ENCODE measurements at places on chromosomes 7 and 10. TPM values are rescaled to one million over a fixed set of nuclear protein-coding genes. Genes with fewer than 3 reads are reported as not detected.

Gene MUC12
- 0.50 TPM for total RNA-seq

Gene CC2D2B
- total RNA-seq, result 0.34 TPM

Gene ZNF467
- 16.7 TPM for total RNA-seq

Gene AKR1D1
- total RNA-seq, result not detected

Gene NEBL
- 55.3 TPM for total RNA-seq

Gene INMT
- total RNA-seq, result not detected

Gene SRRM3
- total RNA-seq, result 8.4 TPM

Gene DLX6
- total RNA-seq, result 25.5 TPM

Gene EBLN1
- not detected for total RNA-seq
